ENCODE measurements at places on chromosomes 1 and 21.

DNA sequence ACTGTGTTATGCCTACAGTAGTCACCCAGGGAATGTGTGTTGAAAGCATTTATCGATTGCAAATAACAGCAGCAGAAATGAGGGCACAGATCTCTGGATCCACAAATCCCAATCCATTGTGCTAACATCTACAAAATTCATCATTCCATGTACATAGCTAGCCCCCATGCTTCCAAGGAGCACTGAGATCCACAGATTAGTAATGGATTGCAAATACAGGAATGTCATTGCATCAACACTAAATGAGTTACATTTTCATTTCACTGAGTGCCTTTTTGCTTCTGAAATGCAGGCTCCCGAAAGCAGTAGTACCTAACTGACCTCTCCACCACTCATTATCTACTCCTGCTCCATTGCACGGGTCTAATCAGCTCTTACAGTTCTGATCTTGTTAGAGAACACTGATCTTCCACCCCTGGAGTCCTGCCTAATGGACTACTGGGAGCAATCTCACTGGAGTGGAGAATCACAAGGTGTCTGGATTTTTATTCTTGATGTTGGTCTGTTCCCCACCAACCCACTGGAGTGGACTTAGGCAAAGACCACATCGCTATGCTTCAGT lies 30.5 kb downstream of the ASTN1 start:
- no peak for DNase-seq

GRCh38 chr1:236284291-236284721 lies 2.5 kb upstream of the ERO1B start:
- no peak for DNase-seq

- DNase-seq: no peak
These were observed 92.0 kb downstream of the CRB1 start for GRCh38 chr1:197360068-197360467.

DNA sequence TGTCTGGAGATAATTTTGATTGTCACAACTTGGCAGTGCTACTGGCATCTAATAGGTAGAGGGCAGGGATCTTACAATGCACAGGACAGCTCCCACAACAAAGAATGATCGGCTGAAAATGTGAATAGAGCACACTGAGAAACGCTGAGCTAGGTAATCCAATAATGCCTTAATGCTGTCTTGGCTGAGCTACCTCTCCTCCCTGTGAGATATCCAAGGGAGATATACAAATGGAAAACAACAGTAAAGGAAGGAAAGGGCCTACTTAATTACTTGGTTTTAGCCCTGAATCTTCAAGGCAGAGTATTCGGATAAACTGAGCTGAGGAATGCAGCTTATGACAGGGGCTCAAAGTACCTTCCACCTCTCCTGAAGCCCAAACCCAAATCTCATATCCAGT lies 2.9 kb downstream of the DNASE2B start:
- no peak for DNase-seq

DNA sequence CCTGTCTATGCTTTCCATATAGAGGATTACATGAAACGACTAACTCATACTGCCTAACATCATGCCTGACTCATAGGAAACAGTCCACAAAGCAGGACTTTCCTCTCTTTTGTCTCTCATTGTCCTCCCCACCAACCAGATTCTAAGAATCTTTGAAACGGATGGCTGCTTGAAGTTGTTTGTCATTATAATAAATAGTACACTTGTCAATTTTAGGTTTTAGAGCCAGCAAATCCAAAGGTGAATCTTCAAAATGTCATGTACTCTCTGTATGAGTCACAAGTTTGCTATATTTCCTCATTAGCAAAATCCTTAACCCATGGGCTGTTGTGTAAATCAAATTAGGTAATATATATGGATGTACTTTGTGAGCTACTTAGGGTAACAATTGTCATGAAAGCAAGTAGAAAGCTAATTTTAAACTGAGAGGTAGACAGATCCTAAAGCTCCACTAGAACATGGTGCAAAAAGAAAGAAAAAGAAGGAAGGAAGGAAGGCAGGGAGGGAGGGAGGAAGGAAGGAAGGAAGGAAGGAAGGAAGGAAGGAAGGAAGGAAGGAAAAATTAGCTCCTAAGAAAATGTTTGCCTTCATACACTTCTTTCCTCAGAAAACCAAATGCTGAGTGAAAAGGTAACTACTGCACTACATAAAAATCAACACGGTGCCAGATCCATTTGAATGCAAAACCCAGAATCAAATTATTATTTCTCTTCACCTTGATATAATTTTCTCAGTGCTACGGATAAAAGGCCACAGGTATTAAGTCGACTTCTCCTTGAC lies 129.5 kb upstream of the PRMT6 start:
- DNase-seq: no peak

GRCh38 chr1:8092657-8093056 lies 66.5 kb upstream of the ERRFI1 start:
- DNase-seq: no peak

GRCh38 chr1:240652549-240652948 lies 40.6 kb upstream of the GREM2 start:
- DNase-seq: no peak

DNA sequence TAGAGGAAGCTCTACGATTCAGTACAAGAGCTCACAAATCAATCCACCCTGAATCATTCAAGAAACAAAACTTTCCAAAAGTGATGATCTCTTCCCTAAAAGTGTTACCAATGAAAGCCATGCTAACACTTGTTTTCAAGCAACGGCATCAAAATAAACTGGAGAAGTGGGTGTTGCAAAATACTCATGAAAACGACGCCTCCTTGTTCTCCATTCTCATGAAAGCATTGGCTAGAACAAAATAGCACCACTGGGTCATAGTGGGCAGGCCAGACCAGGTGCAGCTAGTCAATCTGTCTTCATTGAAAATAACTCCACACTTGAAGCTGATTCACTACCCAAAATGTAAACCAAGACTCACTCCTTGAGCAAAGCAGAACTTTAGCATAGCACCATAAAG lies 4.3 kb downstream of the TIAM1 start:
- no peak for DNase-seq

GRCh38 chr1:160826546-160826945 lies 30.6 kb downstream of the LY9 start:
- no peak for DNase-seq

DNA sequence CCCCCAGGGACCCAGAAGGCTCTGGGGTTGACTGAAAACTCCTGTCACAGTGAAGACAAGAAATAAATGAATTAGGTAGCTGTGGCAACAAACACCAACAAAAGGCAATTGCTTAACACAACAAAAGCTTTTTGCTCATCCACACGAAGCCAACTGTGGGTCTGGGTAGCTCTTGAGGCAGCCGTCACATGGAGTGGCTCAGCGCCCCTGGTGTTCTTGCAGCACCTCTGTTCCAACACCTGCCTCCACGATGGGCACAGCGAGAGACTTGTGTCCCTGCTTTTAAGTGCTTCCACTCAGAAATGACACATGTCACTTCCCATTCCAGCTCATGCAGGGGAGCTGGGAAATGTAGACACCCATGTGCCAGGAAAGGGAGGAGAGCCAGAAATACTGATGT lies 364.5 kb upstream of the DUSP10 start:
- DNase-seq: no peak

DNA sequence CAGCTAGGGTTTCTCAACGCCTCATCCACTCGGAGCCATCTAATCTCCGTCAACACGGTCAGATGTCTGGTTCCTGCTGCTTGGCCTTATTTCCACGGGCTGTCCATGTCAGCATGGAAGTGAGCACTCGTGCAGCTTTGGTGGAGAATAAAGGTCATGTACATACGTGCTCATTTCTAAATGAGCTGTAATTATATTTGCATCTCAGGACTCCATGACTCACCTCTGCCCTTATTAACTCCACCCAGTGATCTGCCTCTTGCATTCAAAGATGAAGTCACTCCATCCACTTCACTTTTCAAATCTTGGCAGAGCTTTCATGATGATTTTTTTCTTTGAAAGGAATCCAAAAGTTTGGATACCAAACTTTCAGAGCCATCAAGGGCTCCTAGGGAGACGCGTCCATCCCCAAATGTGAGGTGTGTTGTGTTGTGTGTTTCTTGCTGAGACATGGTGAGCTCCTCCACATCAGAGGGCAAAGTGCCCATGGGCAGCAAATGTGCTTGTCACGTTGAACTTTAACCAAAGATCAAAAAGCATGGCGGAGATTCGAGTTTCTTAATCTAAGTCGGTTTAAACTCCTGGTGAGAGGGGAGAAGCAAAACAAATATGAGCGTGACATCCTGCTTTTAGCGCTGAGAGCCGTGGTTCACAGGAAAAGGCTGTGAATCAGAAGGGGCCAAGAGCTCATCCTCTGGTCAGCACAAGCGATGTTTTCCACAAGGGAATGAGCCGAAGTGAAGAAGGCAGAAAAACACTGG lies 68.6 kb upstream of the ERRFI1 start:
- DNase-seq: no peak

DNA sequence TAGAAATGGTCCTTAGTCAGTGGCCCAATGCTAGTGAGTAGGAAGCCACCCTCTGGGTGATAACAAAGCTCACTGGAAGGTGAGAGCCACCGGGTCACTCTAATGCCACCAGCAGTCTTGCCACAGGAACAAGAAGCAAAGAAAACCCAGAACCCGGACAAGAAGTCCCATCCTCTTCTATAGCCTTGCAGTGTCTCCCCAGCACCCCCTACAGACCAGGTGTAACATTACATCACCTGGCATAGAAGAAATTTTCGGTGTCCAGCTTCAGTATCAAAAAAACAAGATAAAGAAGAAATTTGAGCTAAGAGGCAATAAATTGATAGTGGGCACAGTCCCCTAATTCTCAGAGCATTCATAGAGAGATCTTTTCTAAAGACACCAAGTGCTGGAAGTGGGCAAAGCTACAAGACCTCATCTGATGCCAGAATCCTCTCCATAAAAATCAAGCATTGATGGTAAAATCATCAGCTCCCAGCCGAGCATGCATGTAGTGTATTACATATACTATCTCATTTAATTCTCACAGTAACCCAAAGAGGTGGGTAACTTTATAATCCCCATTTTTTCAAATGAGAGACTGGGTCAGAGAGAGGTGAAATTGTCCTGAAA lies 491.0 kb downstream of the MATN1 start:
- DNase-seq: no peak

DNA sequence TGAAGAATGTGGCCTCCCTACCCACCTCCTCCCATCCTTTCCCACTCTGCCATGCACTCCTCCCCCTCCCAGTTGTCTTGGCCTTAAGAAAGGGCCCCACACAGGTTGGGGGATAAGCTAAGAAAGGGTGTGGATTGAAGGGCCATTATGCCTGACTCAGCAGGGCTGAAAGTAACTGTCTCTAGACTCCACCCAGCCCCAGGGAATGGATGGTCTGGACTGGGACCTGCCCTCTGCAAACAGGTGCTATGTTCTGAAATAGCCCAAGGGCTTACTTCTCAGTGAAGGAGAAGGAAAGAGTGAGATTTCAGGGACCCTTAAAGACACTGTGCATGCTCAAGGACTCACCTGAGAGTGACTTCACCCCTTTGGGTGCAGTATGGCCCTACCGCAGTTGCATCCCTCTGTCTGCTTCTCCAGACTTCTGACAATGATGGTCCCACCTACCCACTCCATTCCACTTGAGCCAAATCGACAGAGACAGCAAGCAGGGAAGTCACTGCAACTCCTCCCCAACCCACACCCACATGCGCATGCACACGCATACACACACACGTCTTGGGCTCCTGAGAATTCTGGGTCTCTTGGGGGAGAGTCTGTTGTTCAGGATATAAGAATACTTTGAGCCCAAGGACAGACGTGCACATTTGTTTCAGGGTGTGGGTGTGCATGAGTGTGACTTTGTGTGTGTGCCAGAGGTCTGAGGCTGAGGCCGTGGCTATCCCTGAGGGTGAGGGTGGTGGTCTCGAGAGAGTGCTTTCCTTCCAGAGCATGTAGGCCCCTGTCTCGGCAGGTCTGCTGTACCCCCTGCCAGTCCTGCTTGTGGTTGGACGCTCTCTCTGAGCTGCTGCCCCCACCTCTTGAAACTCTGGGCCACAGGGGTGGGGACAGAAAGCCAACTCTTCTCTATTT lies 231.9 kb downstream of the PTPRU start:
- DNase-seq: no peak

- no peak for DNase-seq
These were observed 114.4 kb upstream of the ZC3H12A start for GRCh38 chr1:37360011-37360410.

GRCh38 chr1:47482786-47483185 lies 44.9 kb downstream of the FOXD2 start:
- DNase-seq: no peak

DNA sequence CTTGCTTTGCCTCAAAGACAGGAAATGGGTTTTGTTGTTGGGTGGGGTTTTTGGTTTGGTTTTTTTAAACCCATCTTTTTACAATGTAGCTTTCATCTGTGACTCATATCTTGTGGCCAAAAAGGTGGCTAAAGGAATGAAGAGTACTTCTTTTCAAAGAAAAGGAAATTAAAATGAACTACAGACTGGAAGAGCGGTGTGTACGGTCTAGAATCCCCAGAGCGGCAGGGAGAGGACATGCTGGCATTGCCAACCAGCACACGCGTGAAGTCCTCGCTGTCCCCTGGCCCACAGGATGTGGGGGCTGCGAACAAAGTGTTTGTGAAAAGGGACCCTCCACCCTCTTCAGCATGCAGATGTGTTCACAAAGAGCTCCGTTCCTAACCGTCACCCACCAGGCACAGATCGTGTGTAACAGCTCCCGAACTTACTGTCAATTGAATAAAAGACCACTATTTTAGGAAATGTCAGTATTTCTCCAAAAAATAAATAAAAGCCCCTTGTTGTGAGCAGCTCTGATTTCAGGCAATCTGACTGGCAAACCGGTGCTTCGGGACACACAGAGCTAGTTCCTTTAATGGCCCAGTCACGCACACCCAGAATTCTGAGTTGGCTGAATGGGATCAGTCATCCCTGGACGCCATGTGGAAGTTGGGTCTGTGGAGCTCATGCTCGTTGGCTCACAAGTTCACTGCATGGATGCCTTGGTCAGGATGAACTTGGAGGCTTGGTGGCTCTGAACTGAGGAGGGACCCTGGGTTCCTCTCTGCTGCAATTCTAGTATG lies 602.9 kb downstream of the NPHP4 start:
- DNase-seq: no peak
